ENCODE measurements at places on chromosomes 11 and 22.

GRCh38 chr11:102842930-102843329, 479 bp downstream of the MMP3 start:
- DNase-seq = no peak

GRCh38 chr11:66467756-66468155, 1.1 kb downstream of the PELI3 start:
- DNase-seq = no peak

- DNase-seq = no peak
Observed at GRCh38 chr22:46418827-46419226, 83.3 kb downstream of the TRMU start.

- peak; percentile 7 for DNase-seq
Observed at GRCh38 chr22:22895776-22896445, 8.3 kb downstream of the IGLL5 start.

DNA sequence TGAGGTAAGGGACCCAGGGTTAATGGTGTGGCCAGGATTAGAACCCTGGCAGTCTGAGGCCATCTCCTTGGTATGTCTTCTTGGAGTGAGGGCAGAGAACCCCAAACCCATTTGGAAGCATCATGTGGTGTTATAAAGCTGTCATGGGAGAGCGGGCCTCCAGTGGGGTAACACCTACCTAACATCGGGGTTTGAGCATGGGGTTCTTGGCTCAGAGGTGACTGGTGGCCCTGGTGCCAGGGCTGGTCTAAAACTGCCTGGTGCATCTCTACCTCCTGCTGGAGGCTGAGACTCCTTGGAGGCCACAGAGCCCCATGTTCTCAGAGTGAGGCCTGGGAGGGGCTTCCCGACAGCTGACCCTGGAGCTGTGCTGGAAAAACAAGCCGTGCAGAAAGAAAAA, 4.5 kb downstream of the PRDM11 start:
- no peak for DNase-seq

GRCh38 chr11:1877211-1878136, 14.2 kb downstream of the PRR33 start:
- no peak for DNase-seq

DNA sequence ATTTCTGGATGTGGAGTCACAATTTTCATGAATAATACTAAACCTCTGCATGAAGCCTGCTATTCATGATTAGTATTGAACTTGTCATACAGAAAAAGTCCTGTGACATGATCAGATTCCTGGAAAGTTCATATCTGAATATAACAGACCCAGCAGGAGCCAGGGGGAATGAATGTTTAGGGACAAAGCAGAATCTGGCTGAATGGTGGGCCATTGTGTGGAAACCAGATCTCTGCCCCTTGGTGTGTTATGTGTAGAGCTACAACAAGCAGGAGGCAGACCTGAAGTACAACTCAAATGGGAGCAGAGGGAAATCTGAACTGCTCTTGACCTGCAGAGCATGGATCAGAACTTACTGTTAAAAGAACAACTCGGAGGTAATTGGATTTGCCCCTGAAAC, 30.3 kb downstream of the KREMEN1 start:
- no peak for DNase-seq

- DNase-seq = no peak
Observed at GRCh38 chr11:71238285-71238875, 14.0 kb downstream of the SHANK2 start.

- DNase-seq = no peak
Observed at GRCh38 chr11:66479394-66480116, 679 bp upstream of the DPP3 start.

DNA sequence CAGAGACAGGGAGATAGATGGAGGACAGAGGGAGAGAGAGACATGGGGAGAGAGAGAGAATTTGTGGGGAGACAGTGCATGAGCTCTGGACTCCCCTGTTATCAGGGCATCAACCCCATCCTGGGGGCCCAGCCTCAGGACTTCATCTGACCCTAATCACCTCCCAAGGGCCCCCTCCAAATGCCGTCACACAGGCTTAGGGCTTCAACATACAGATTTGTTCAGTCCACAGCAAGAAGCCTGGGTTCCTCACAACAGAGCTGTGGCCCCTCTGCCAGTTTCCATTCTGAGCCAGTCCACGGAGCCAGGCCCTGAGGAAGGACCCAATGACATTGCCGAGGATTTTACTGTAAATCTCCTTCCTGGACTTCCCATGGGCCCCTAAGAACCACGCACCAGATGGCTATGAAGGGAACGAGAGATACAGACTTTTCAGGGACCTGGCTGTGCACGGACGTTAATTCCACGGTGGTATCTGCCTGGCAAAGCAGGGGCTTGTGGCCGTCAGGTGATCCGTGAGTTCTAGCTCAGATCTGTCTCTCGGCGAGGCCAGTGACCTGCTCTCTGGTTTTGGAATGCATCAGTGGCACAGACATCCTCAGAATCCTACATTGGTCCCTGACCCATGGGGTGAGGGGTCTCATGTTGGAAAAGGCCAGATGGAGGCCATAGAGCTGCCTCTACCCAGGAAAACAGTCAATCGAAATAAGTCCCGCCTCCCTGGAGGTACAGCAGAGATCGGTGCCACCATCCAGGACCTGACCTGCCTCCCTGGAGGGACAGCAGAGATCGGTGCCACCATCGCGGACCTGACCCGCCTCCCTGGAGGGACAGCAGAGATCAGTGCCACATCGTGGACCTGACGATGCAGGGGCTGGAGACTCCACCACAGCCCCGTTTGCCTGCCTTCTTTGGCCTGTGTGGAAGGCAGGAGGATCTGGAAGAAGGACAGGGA, 8.7 kb upstream of the B4GALNT4 start:
- peak; percentile 16 for DNase-seq

- no peak for DNase-seq
Observed at GRCh38 chr11:104764710-104765045, 133.6 kb downstream of the CASP12 start.

GRCh38 chr11:104594228-104594958, 303.9 kb downstream of the CASP12 start:
- no peak for DNase-seq

GRCh38 chr11:8459711-8460399, 134.2 kb downstream of the STK33 start:
- no peak for DNase-seq

- no peak for DNase-seq
Observed at GRCh38 chr11:1970956-1971355, 23.8 kb downstream of the MRPL23 start.

DNA sequence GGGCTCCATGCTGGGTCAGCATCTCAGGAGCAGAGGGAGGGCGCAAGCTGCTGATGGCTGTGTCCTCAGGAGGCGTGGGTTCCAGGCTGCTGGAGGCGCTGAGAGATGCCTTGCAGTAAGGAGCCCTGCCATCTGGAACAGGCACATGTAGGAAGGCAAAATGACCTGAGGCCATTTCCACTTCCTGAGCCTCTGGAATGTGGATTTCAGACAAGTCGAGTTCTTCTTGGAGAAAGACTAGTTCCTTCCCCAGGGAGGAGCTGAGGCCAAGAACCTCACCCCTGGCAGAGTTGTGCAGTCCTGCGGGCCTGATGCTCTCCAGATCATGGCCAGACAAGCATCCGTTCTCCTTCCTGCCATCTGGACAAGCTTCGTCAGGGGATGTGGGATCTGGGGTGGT, 19.3 kb downstream of the HPS4 start:
- no peak for DNase-seq

GRCh38 chr11:93844568-93844967, 5.8 kb downstream of the VSTM5 start:
- DNase-seq = no peak

DNA sequence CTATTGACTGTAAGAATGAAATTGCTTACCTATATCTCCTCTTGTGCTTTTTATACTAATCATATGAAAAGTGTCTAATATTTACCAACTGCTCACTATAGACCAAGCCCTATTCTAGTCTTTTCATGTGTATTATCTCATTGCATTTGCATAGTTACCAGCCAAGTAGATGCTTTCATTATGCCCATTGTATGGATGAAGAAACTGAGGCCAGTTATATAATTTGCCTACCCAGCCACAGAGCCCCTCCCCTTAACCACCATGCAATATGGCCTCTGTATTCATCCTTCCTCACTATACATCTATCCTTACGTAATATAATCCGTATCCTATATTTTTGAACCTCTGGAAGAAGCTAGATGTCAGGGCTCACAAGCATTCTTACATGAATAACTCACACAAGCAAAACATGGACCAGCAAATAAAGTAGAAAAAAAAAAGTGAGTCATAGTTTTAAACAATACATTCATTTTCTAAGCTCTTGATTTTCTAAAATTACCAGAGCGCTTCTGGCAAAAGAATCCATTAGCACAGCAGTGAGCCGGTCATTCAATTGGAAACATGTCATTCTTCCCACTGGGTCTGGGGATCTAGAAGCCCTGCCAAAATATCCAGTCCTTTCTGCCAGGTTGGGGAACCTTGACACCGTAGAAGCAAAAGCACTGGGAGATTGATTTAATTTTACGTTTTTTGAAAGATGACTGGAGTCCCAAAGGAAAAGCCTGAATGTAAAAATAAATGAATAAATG, 80.0 kb downstream of the C11orf91 start:
- no peak for DNase-seq

DNA sequence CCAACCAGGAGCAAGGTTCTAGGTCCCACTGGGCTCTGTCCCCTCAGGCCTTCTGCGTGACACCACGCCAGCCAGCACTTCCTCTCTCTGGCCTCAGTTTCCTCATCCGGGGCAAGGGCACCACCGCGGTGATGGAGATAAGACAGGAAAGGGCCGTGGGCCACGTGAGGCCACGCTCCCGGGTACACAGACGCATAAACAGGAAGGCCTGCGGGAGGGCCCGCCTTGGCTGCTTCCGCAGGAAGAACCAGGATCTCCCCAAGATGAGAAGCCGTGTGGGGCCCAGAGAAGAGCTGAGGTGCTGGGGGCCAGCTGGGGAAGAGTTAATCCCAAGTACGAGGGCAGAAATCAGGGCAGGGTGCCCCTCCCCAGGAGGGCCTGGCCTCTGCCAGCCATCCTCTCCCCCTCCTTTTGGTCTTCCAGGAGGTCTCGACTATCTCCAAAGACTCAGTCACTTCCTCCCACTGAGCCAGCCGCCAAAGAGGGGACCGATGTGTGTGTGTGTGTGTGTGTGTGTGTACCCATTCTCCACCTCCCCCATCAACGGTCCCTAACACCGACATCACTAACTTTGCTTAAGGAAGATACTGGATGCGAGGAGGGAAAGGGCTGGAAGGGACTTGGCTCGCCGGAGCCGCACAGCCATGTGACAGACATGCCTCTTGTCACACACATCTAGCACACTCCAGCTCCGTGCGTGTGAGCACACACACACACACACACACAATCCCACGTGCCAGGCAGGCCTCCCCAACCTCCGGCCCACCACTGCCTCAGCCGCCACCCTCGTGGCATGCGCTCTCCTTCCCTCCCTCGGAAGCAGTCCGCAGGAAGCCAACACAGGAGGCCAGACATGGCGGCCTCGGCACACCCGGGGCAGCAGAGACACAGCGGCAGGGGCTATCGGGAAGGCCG, 1.4 kb downstream of the MFNG start:
- DNase-seq = peak; percentile 74

DNA sequence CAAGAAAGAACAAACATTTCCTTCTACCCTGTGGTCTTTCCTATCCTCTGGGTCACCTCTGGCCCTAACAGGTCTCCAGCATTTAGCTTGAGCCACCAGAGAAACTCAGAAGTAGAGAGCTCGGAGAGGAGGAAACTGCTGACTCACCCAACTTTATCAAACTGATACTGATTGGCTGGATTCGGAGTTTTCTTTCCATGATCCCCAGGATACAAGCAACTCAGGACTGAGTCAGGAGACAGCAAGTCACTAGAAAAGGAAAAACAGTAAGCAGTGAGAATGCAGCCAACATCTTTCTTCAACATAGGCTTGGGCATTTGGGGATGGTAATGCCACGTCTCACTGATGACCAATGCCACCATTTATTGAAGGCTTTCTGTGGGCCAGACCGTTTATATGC, 32.7 kb downstream of the THOC5 start:
- no peak for DNase-seq

DNA sequence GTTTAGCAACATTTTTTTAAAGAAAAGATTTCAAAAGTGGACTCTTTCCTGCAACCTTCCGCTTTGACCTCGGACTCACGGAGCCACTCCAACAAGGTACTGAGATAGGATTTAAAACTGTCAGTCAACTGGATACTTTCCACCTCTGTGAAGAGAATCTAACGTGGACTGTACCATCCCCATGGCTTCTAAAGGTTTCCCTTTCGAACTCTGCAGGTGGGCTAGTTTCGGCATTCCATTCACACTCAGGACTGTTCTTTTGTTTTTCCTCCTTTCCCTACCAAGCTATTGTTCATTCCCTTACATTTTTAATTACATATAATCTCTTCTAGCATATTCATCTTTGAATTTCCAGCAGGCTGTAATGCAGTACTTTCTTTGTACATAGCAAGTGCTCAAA, 88.5 kb upstream of the AKIP1 start:
- no peak for DNase-seq

DNA sequence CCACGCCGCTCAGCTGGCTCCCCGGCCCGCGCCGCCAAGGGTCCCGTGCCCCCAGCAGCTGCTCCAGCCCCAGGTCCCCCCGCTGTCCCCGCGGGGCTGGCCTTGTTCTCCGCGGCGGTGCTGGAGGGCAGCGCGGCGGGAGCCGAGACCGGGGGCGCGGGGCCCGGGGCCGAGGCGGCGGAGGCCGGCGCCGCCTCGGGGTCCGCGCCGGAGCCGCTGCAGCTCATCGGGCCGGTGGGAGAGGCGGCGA, 128 bp downstream of the TAF10 start:
- no peak for DNase-seq

GRCh38 chr11:120658071-120658423, 146.5 kb downstream of the GRIK4 start:
- no peak for DNase-seq

DNA sequence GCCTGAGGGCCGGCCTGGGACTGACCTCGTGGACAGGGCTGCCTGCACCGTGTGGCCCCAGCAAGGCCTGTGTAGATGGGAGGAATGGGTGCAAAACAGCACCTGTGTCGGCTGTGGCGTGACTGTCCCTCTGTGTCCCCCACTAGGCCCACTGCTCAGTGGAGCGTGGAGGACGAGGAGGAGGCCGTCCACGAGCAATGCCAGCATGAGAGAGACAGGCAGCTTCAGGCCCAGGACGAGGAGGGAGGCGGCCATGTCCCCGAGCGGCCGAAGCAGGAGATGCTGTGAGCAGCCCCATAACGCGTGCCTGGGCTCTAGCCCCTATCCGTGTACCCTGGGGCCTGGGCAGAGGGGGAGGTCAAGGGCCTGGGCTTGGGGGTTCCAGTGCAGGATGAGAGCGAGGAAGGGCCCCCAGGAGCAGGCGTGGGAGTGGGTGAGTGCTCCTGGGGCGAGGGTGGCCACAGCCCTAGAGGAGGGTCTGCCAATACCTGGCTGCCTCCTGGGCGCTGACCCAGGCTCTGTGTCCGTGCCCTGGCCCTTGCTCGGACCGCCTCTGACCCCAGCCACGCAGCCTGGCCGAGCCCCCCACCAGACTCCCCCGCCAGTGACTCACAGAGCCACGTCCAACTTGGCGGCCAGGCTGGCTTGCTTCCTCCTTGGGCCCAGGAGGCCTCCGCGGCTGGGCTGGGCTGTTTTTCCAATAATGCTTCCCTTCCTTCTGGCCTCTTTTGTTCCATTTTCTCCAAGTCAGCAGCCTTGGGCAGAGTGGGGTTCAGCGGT, 11.6 kb downstream of the PRR33 start:
- DNase-seq = no peak

GRCh38 chr11:9274499-9275258, 9.5 kb upstream of the DENND5A start:
- DNase-seq = no peak

- no peak for DNase-seq
Observed at GRCh38 chr11:57896361-57897145, 127.1 kb upstream of the OR9Q1 start.
